ENCODE measurements at places on chromosomes 12 and 14.

GRCh38 chr12:12216349-12217017 lies 50.4 kb downstream of the LRP6 start:
- DNase-seq, result no peak

DNA sequence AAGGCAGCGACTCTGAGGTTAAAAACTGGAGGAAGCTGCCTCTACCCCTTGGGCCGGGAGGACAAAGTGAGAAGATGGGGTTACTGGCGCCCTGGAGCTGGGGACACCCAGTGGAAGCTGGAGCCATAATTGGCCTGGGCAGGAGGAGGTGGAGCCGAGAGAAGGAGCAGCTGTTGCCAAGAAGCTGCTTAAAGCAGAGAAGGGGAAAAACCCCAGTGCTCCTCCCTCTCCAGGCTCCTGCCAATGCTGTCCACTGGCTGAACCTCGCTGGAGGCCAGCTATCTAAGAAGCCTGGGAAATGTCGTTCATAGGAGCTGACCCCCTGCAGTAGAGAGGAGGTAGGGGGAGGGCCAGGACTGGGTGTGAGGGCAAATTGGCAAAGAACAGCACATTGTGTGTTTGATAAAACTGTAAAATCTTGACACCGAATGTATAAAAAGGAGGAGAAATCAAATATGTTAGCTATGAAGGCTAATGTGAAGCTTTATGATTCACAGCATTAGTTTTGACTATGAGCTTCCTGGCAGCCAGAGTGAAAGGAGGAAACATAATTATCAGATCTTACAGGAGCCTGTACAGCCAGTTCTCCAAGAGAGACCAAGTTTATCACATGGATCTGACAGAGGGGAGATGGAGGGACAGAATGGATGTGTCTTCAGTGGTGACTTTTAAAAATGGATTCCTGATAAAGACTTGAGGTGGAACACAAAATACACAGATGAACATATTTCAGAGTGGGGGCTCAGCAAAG lies 9.5 kb downstream of the HHIPL1 start:
- no peak for DNase-seq

DNA sequence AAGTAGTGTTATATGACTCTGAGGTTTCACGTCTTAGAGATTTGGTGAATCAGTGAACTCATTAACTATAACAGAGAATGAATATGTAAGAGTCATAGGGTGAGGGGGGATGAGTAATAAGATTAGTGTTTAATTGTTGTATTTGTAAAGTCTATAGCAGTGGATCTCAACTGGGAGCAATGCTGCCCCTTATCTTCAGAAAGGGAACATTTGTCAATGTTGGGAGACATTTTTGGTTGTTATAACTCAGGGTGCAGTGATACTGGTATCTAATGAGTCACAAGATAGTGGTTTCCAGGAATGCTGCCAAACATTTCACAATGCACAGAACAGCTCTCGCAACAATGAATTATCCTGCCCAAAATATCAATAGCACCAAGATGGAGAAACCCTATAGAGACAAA lies 1193.7 kb downstream of the GALC start:
- DNase-seq, result no peak

DNA sequence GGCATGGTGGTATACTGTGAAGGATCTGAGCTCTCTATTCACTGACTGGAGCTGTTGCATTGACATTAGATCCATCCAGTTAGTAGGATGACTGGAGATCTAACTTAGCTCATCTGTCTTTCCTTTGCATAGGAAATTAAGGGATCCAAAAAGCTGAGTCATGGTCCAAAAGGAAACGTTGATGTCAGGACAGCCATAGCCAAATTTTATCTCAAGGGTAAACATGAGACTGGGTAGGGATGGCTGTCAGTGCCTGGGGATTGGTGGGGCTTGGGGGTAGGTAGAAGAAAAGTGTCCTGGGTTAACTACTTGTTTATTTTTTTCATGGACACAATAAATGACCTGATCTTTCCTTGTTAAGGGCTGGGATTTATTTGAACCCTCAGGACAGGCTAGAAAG lies 4.6 kb downstream of the FAM177A1 start:
- no peak for DNase-seq

GRCh38 chr14:67999290-67999689 lies 179.7 kb downstream of the RAD51B start:
- DNase-seq, result no peak

GRCh38 chr12:68977335-68977734 lies 44.4 kb upstream of the CPM start:
- no peak for DNase-seq

- no peak for DNase-seq
Measured at GRCh38 chr12:131174901-131175300, 221.2 kb downstream of the ADGRD1 start.

GRCh38 chr12:66779466-66779865 lies 100.6 kb upstream of the GRIP1 start:
- no peak for DNase-seq

DNA sequence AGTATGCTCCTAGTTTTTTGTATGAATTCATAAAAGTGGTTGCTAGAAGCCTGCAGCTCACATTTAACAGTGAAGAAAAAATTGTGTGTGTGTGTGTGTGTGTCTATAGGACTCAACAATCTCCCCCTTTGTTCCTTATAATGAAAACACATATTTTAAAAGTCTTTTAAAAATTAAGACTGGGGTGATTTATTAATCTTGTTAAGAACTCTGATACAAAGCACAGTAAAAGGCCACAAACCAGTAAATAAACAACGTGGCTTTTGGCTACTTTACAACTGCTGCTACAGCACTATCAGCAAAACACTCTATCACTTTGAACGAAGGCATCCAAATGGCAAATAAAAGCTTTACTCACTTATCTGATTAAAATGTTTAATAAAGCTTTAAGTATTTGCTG lies 594 bp upstream of the VCPKMT start:
- no peak for DNase-seq

DNA sequence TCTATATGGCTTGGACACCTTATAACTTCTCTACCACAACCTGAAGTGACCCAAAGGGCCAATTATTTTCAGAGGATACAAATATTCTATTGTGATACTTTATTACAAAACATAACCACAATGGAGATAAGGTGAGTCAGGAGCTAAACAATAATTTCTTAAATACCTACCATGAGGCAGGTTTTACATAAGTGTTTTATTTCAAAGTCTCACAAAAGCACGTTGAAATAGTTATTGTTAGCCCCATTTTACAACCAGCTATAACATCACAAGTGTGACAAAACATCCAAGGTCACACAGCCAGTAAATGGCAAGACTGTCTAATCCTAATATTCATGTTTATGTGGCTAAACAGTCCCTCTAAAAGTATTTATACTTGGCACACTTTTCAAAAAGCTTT lies 40.2 kb downstream of the SLC2A13 start:
- no peak for DNase-seq

DNA sequence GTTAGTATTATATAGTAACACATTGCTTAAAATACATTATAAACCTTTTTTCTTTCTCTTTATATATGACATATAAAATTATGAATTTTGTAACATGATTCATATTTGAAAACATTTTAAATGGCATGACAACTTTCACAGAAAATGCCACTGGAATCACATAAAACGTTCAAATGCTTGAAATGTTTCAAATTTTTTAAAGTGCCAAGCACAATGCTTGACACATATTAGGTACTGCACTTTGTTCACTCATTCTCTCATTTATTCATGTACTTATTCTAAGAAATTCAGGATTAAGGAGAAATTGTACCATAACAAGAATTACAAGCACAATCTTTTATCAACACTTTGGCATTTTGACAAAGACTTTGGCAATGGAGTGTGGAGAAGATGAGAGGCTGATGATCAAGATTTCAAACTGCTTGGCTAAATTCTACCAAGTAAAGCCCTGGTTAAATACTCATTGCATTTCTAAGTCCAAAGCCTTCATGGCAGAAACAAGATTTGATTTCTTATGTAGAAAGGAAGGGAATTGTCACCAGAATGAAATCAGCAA lies 232.2 kb downstream of the C12orf50 start:
- DNase-seq, result no peak

DNA sequence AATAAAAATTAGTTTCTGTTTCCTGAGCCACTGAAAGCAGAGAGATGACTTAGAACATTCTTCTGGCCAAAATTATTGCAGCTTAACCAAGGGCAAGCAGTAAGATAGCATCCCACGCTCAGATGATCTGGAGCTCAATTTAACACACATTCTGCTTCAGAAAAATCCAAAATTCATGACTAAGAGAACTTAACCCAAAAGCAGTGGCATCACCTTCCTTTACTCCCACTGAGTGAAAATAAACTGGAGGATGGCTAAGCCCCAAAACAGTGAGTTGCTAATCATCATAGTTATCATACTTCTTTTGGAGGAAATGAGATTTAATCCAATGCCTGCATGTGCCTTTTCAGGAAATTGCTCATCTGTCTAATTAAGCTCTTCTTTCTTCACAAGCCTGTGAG lies 195.4 kb downstream of the DUSP6 start:
- no peak for DNase-seq

- DNase-seq, result no peak
Measured at GRCh38 chr12:78864870-78865463, 393 bp downstream of the SYT1 start.

DNA sequence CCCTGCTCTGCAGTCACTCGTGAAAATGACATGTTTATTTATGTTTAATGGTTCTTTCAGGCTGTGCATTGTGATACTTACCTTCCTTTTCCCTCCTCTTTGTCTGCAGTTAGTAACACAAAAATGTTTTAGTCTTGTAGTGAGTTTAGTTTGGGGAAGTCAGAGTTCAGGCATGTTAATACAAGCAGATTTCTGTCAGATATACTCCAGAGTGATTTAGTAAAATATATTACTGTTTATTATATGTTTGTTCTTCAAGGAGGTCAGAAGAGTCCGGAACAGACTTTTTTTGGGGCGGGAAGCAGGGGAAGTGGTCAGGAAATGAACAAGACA lies 28.7 kb downstream of the MSRB3 start:
- DNase-seq, result no peak

DNA sequence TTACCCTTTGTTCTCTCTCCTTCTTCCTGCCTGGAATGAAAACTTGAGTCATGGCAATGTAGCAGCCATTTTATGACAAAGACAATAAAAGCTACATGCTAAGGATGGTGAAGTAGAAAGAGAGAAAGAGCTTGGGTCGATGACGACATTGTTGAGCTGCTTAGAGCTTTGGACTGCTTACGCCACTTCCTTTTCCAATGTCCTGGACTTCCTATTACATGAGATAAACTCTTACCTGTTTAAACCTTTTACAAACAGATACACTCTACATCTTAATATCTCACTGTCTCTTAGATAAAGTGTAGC lies 70.1 kb downstream of the PEBP1 start:
- no peak for DNase-seq
